ENCODE measurements at places on chromosomes 5 and 9. TPM values are rescaled to one million over a fixed set of nuclear protein-coding genes. Genes with fewer than 3 reads are reported as not detected.

CNTLN gene
- 2.4 TPM for total RNA-seq

CSF1R gene
- 20.0 TPM for total RNA-seq

IGFBPL1 gene
- total RNA-seq = 0.51 TPM

NUTM2G gene
- not detected for total RNA-seq

PCDHB12 gene
- 0.73 TPM for total RNA-seq

PRDM12 gene
- not detected for total RNA-seq

NSUN2 gene
- 30.6 TPM for total RNA-seq

SPINK4 gene
- not detected for total RNA-seq

PRR16 gene
- 5.6 TPM for total RNA-seq

PCDHGA7 gene
- total RNA-seq = 2.2 TPM

AK8 gene
- not detected for total RNA-seq

EGFL7 gene
- total RNA-seq = 47.0 TPM

ANKRD18B gene
- total RNA-seq = 0.30 TPM

IFNE gene
- total RNA-seq = not detected

ENTPD2 gene
- total RNA-seq = 0.79 TPM

LCP2 gene
- total RNA-seq = 4.9 TPM

PCDHGA8 gene
- 1.6 TPM for total RNA-seq

KDM3B gene
- total RNA-seq = 58.3 TPM

ADAM19 gene
- 4.2 TPM for total RNA-seq

PCDHA2 gene
- 0.18 TPM for total RNA-seq

FAM169A gene
- 0.62 TPM for total RNA-seq

GRHPR gene
- total RNA-seq = 100 TPM

PALM2AKAP2 gene
- 6.0 TPM for total RNA-seq

AKNA gene
- 2.4 TPM for total RNA-seq

IL5 gene
- not detected for total RNA-seq

SHOC1 gene
- not detected for total RNA-seq

ZFP37 gene
- 0.54 TPM for total RNA-seq

NSG2 gene
- not detected for total RNA-seq

PAIP1 gene
- 141 TPM for total RNA-seq

PCDHGB2 gene
- 2.2 TPM for total RNA-seq

Measured in psoas muscle (tissue), 8 donors.